Metanephros (tissue), 2 donors: ENCODE measurements at places on chromosomes 7 and 10. TPM values are rescaled to one million over a fixed set of nuclear protein-coding genes. Genes with fewer than 3 reads are reported as not detected.

The NUDT13 gene
- 0.70 TPM for total RNA-seq

The OGDHL gene
- total RNA-seq = 57.6 TPM

The TEX47 gene
- not detected for total RNA-seq

The PPP1R9A gene
- total RNA-seq = 39.9 TPM

The VIM gene
- 1,461 TPM for total RNA-seq

The FXYD4 gene
- 1.6 TPM for total RNA-seq
